ENCODE measurements at places on chromosomes 5 and 9. TPM values are rescaled to one million over a fixed set of nuclear protein-coding genes. Genes with fewer than 3 reads are reported as not detected.

The CARD9 gene
- total RNA-seq = under 0.01 TPM

The TXNDC8 gene
- not detected for total RNA-seq

The ZNF300 gene
- 3.4 TPM for total RNA-seq

The SH3GL2 gene
- total RNA-seq = 0.07 TPM

The IL9 gene
- total RNA-seq = not detected

The SLC27A6 gene
- not detected for total RNA-seq

The SLC4A9 gene
- total RNA-seq = not detected

The TAS2R1 gene
- total RNA-seq = not detected

The AQP3 gene
- total RNA-seq = 1.3 TPM

The RPP25L gene
- total RNA-seq = 36.1 TPM

The ZDHHC11 gene
- not detected for total RNA-seq

The SIGMAR1 gene
- 123 TPM for total RNA-seq

The LOX gene
- 18.3 TPM for total RNA-seq

The SV2C gene
- not detected for total RNA-seq

The FKBP15 gene
- 22.1 TPM for total RNA-seq

The RASEF gene
- total RNA-seq = under 0.01 TPM

The FBN2 gene
- total RNA-seq = 1.7 TPM

The PCDHB9 gene
- 0.15 TPM for total RNA-seq

The ADAMTSL2 gene
- total RNA-seq = not detected

The PROB1 gene
- 2.5 TPM for total RNA-seq

The ANKRD31 gene
- not detected for total RNA-seq

The OBP2B gene
- not detected for total RNA-seq

The LTC4S gene
- total RNA-seq = not detected

The ADAMTS19 gene
- not detected for total RNA-seq

The IFNB1 gene
- 0.13 TPM for total RNA-seq

Measured in mammary microvascular endothelial cell (primary cell).